ENCODE measurements at places on chromosomes 5 and 9.
A peak's percentile ranks its signal among the peaks of the same experiment; 100 is the strongest.

DNA sequence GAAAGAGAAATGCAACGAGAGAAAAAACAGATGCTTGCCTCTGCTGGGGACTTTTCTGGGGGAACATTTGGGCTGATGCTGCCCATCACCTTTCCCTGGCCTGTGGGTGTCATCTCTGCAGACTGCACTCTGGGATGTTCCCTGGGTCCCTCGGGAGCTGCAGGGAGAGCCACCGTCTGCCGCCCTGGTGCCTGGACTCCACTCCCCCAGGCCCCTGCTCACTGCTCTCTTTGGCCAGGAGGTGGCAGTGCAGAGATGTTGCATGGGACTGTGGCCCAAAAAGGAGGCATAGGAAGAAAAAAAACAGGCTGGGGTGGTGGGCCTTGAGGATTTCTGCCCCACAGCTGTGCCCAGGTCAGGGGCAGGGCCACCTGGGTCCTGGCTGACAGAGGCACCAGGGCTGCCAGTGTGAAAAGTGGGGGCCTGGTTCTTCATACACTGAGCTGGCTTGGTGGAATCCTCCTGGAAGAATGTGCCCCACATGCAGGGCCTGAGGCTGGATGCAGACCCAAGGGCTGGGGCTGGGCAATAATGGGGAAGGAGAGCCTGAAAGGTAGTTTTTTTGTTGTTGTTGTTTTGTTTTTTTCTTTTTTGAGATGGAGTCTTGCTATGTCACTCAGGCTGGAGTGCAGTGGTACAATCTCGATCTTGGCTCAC lies 353.6 kb downstream of the SLIT3 start:
- DNase-seq: peak; percentile 57

DNA sequence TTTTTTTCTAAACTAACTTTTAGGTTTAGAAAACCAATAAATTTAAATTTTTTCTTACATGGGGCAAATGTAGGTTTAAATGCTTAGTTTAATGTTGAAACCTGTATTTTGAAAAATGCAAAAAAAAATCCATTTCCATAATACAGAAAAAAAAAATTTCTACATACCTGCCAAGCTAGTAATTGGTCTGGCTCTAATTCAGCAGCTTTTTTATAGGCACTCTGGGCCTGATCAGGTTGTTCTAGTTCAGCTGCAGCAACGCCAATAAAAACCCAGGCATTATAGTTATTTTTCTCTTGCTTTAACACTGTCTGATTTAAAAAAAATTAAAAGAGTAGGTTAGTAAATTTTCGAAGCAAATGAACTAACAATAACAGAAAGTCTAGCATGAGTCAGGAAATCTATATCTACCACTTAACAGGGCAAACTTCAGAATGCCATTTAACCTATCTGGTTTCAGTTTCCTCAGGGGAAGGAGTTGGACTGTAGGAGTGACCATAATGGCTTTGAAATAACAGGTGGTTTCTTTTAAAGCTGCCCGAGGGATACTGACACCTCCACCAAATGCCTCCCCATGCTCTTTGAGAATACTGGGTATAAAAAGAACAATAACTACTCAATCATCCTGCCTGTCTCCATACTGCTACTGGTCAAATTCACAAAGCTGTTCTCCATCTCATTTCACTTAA lies 11.6 kb downstream of the SKIC3 start:
- no peak for DNase-seq

DNA sequence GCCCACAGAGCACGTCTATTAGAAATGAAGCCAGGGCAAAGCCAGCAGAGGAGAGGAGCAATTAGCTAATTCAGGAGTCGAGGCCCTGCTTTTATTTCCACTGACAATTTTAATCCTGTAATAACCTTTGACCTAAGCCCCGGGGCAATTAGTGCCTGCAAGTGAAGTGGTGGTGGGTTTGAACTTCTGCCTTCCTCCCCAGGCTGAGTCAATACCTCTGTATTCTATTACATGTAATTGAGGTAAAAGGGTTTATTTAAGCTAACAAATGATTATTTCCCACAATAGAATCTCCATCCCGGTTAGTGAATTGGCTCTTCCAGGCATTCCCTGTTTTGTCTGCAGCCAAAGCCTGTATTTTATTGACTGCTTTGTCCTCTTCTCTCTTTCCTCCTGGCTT lies 49.9 kb downstream of the FGF18 start:
- DNase-seq: peak; percentile 2

DNA sequence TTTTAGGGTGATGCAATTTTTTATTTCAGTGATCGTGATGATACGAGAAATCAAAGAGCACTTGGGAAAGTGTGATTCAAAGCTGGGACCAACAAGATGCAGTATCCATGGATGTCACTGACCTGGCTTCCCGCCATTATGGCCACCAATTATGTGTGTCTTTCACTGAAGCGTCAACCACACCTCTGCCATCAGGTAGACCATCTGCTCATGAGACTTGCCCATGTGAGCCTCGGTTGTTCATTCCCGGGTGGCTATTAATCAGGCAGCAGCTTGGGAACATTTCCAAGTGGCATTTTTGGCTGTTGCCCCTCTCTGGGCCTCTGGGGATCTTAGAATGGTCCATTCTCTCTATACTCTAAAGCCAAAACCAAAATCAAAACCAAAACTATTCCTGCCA lies 436.0 kb upstream of the ADAMTSL1 start:
- DNase-seq: peak; percentile 46

GRCh38 chr9:133257465-133257956 lies 17.5 kb downstream of the ABO start:
- peak; percentile 77 for DNase-seq

DNA sequence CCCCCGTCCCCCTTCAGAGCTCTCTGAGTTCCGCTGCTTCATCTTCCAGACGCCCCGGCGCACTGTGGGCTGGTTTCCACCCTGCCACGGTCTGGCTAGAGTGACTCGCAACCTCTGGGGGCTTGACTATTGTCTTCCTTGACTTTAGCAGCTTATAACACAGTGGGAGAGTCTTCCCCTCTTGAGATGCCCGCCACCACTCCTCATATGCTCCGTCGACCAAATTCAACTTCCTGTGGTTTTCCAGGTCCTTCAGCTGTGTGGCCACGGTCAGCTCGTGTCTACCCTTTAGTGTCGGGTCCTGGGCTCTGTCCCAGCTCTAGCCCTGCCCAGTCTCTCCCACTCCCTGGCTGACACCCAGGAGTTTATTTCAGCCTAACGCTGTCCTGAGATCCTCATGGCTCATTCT lies 28.2 kb upstream of the NCS1 start:
- no peak for DNase-seq

DNA sequence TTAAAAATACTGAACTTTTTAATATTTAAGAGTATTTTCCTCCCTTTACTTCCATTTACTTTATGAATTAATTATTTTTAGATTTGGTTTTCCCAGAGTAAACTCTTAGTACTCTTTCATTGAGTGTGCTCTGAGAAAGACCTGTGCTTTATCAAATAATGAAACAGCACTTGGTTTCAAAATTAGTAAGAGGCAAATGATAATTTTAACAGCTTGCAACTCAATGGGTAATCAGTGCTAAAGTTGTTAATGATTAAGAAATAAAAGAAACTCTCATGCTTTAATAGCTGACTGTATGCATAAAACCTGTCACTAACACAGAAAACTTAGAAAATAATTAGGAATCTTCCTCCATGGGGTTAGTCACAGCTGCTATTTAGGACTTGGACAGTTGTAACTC lies 244.4 kb downstream of the RFX3 start:
- no peak for DNase-seq

GRCh38 chr9:86891091-86891490 lies 56.2 kb downstream of the GAS1 start:
- no peak for DNase-seq

- DNase-seq: no peak
Measured at GRCh38 chr5:176817841-176818377, 7.5 kb downstream of the UNC5A start.

- DNase-seq: no peak
Measured at GRCh38 chr9:34570376-34570775, 19.1 kb downstream of the CNTFR start.

- no peak for DNase-seq
Measured at GRCh38 chr5:147336876-147337275, 102.0 kb downstream of the STK32A start.

DNA sequence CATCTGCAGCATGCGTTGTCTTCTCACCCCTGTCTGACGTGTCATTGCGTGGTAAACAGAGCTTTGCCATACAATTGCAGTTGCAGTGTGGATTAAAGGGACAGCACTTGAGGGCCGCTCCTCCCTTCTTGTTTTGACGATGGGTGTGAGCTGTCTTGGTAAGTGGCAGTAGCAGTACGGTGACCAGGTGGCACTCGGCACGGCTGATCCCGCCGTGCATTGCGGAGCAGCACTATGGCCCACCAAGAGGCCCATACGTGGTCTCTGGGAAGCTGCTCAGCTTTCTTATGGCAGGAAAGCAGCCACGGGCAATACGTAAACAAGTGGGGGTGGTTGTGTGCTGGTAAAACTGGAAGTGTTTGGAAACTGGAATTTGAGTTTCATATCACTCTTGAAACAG lies 25.1 kb downstream of the EHMT1 start:
- DNase-seq: peak; percentile 43

DNA sequence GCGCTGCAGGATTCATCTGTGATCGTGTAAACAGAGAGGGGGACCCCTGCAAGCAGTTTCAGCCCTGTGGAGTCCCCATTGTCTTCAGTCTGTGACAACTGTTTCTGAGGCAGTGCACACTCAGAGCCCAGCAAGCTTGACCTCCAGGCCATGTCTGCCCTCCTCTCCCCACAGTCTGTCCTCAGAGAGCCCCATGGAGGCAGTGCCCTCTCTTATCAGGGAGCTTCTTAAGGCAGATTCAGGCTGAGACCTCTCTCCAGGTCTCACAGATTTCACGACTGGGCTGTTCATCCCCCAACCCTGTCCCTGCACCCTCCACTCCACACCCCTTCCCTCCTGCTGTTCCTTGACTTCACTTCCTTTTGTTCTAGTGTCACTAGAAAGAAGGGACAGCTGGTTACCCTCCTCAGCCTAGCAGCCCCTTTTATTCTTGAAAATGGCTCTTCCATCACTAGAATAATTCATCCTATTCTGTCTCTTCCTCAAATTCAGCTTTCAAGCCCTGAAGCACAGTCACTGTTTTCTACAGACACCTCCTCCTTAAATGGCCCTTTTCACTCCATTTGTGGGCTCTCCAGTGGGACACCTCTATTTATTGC lies 218.4 kb downstream of the MED10 start:
- DNase-seq: no peak

DNA sequence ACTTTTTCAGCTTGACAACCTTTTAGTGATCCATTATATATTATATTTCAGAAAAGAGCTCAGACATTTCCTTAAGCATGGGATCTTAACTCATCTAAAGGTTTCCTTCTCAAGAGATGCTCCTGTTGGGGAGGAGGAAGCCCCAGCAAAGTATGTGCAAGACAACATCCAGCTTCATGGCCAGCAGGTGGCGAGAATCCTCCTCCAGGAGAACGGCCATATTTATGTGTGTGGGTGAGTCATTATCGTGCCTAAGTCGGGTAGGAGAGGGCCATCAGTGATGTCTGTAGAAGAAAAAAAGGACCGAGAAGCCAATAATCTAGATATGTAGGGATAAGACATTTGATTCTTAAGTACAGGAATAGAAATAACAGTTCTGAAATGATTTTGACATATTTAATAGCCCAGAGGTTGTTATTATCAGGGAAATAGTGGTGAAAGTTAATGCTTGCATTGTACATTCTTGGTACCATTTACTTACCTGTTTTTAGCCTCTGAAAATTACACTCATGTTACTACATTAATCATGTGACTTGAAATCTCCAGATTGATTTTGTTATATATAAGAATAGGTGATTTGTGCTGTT lies 28.2 kb downstream of the MTRR start:
- no peak for DNase-seq

DNA sequence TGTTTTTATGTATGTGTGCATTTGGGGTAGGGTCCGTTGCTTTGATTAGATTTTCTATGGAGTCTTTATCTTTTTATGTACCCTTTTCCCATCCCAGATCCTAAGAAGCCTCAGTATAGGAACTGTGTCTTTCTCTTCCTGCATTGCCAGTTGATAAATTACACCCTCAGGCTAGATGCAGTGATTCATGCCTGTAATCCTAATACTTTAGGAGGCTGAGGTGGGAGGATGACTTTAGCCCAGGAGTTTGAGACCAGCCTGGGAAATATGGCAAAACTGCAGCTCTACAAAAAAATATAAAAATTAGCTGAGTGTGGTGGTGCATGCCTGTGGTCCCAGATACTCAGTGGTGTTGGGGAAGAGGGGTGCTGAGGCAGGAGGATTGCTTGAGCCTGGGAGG lies 40.2 kb downstream of the NLN start:
- no peak for DNase-seq

DNA sequence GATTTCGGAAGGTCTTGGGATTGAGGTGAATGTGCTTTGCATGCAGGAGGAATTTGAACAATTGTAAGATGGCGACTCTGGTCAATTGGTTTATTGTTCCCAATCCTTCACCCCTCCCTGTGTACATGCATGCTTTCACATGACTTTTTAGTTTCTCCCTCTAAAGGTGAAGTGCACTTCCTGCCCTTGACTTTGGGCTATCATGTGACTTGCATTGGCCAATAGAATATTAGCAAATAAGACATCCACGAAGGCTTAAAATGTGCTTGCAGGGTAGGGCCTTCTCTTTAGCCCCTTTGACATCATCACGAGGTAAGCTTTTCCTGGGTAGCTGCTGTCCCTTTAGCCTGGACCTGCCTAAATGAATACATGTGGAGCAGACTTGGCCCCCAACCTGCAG lies 8.1 kb upstream of the ZBTB43 start:
- DNase-seq: no peak

DNA sequence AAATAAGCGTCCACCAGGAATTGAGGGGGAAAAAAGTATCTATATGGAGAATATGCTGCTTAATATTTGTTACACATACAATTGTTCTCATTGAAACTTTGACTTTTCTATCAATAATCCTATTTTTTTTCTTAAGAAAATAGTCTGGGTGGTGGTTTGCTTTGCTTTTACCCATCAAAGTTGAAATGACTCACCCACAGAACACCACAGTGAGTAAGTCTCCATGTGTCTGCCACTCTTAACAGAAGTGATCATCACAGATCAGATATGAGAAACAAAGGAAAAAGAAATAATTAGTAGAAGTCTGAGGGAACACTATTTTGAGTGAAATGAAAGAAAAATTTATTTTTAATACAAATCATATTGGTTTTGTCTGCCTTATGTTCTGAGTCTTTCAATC lies 742.8 kb downstream of the CDH9 start:
- DNase-seq: no peak

DNA sequence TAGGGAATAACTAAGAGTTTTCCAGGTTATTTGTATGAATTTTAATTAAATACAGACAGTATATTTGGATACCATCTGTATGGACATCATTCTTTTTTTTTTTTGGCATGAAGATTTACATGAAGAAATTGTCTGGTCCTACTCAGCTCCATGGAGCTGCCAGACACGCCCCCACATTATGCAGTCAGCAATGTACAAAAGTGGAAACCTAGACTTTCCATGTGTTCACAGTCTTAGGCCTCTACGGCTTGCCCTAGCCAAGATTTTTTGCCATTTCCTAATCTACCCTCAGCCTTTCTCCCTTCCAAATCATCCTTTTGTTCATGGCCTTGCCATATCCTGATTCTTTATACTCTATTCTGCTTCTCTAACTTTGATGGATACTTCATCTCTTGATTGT lies 207.1 kb downstream of the SGCD start:
- no peak for DNase-seq

Data from aorta (tissue), 5 donors.